Tibial artery (tissue), 4 donors: ENCODE measurements at places on chromosomes 3 and 15.

GRCh38 chr3:39168156-39168780 is 14.9 kb upstream of the CSRNP1 start:
- no peak for DNase-seq

DNA sequence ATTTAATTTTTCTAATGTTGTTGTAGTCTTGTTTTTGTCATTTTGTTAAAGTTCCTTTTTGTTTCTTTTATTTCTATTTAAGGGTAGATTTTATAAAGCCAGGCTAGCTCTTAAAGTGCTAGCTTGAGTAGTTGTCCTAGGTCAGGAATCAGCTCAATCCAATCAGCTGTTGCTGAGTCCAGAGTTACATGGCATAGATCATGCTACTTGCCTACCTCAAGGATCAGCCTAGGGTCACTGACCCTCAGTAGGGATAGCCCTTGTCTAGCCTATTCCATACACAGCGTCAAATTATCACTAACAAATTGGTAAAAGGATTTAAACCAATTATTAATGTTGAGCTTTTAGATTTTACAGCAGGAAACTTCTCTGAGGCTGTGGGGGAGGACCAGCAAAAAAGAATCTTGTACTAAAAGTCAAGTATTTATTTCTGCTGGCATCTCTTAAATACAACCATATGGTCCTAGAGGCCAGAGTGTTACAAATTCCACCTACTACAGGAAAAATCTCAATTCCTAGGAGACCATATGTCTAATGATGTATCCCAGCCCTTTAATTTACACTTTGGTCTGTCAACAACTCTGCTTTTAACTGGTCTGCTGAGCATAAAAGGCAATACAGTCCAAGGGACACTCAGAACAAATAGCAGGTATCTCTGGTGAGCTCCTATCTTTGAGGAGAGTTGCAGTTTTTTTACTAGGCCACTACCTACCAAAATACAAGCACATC is 138.3 kb upstream of the PTPRG start:
- DNase-seq = no peak

GRCh38 chr3:38343797-38344594 is 2.6 kb upstream of the XYLB start:
- no peak for DNase-seq

DNA sequence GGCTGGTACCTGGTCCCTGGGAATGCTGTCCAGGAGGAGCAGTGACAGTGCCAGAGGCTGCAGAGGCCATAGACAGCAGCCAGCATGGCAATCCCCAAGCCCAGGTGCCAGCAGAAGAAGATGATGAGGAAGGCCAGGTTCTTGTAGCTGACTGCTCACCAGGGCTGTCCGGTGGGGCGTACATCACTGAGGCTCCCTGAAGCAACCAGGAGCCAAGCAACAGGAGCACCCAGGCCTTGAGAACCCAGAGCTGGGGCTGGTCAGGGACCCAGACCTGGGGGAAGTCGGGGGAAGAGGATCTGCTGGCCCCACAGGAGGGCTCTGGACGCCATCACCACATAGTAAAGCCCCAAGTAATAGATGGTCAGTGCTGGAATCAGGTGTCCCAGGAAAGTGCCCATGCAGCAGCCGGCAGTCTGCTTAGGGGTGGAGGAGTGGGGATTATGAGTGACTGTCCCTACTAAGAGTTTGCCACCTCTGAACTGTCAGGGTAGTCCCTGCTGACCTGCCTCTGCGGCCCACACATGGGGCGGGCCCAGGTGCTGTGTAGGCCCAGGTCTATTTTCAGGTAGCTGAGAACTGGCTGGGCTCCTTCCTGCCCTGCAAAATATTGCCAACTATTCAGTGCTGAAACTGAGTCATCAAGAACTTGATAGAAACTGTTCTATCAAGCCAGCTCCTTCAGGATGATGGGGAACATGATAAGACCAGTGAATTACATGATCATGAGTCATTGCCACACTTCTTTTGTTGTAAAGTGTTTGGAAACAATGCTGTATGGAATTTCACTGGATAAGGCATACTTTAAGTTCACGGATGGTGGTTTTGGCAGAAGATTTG is 68.7 kb downstream of the CHRD start:
- no peak for DNase-seq

DNA sequence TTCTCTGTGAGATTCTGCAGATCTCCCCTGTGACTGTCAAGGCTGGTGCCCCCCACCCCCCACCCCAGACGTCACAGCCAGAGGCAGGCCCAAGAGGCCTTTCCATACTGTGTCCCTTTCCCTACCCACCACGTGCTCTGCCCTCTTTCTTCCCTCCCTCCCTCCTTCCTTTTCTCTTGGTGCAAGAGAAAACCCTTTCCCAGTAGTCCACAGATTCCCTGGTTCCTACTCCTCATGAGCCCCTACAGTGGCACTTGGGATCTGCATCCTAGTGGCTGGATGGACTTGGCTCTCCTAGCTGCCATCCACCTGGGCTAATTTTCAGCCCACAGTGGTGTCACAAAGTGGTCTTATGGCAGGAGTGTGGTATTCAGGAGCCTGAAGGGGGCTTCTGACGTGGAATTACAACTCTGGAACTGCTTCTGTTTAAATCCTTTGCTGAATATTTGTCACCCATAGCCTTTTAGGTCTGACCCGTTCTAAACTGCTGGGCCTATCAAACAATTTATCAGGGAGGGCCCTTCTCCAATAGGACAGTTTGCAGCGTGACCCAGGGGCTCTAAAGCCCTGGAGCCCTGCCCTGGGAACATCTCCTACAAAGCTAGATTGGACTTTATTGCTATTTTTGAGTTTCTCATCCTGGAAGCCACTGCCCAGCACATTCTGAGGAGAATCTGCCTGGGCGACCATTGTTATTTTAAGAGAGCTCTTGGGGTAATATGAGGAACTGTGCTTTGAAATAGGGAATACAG is 35.3 kb downstream of the KLF13 start:
- no peak for DNase-seq

GRCh38 chr3:113174801-113175485 is 36.4 kb upstream of the BOC start:
- DNase-seq = no peak
